ENCODE measurements at places on chromosomes 12 and 14. TPM values are rescaled to one million over a fixed set of nuclear protein-coding genes. Genes with fewer than 3 reads are reported as not detected.

GRCh38 chr14:92658160-92658559, 90.3 kb downstream of the LGMN start:
- DNase-seq, result no peak
- no peak overlapping the region for H3K4me3 ChIP-seq
- H3K4me1 ChIP-seq, result no peaks in the 10 kb centered on the region

DNA sequence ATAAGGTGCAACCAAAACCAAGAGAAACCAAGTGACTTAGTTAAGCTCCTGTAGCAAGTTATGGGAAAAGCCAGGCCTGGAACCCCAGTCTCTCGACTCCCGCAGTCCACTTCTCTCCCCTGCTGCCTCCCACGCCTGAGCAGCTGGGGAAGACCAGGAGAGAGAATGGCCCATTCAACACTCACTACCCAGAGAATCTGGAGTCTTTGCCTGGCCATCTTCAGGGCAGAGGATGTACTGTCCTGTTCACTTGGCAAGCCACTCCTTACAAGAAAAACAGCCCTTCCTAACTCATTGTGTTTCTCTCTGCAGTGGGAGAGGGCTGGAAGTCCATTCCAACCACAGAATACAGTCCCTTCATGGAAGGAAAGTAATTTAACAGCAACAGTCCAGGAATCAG, 1.8 kb downstream of the PITPNM2 start:
- no peak overlapping the region for H3K27ac ChIP-seq
- H3K27me3 ChIP-seq, result no peaks in the 10 kb centered on the region
- H3K36me3 ChIP-seq, result peaks cover 4% of the 10 kb centered on the region
- peaks cover 19% of the 10 kb centered on the region for H3K4me1 ChIP-seq
- peak overlapping the region; percentile 75 for H3K4me3 ChIP-seq
- no peak for DNase-seq

DNA sequence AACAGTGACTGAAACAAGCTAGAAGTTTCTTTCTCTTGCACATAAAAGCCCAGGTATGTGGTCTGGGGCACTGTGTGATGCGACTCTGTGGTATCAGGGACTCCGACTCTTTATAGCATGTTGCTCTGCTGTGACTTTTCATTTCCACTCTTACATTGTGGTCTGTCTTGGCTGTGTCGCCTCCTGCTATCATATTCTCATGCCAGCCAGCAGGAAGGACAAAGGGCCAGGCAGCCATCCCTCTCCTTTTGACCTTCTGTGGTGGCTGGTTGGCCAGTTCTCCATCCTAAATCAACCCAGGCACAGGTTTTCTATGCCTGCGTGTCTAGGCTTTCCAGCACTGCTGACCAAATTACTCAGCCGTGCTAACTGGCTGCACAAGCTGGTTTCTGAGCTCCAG, 8.0 kb downstream of the ACAD10 start:
- H3K4me1 ChIP-seq, result no peaks in the 10 kb centered on the region
- no peak overlapping the region for H3K4me3 ChIP-seq
- no peak for DNase-seq

GRCh38 chr14:25394356-25394755, 344.4 kb upstream of the STXBP6 start:
- DNase-seq, result no peak
- no peaks in the 10 kb centered on the region for H3K27me3 ChIP-seq
- no peaks in the 10 kb centered on the region for H3K4me1 ChIP-seq

GRCh38 chr12:109446-109845, 42.9 kb downstream of the IQSEC3 start:
- H3K27me3 ChIP-seq, result peaks cover 49% of the 10 kb centered on the region
- no peak overlapping the region for H3K27ac ChIP-seq
- no peak for DNase-seq
- no peak overlapping the region for H3K4me3 ChIP-seq
- H3K36me3 ChIP-seq, result no peaks in the 10 kb centered on the region

GLS2 gene
- total RNA-seq, result 2.9 TPM

DNA sequence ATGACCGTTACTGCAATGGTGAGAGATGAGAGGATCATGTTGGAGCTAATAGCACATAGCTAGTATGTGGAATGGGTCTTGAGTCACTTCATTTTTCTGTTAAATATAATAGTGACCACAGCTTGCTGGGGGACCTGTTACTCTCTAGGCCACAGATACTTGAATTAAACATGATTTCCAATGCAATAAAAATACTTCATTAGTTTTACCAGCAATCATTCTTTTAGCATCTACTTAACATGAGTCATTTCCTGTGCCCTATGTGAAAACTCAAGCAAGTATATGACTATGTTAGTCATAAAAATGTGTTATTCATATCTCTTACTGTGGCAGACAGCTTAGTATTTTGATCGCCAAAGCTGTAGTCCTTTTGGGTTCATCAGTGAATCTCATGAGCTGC, 798.8 kb downstream of the SLC16A7 start:
- H3K4me1 ChIP-seq, result no peaks in the 10 kb centered on the region
- no peaks in the 10 kb centered on the region for H3K27me3 ChIP-seq
- no peak overlapping the region for H3K27ac ChIP-seq
- no peaks in the 10 kb centered on the region for H3K36me3 ChIP-seq
- DNase-seq, result no peak
- H3K4me3 ChIP-seq, result no peak overlapping the region

SUDS3 gene
- 64.8 TPM for total RNA-seq

ARHGAP9 gene
- total RNA-seq, result not detected

GRCh38 chr12:77842430-77842829, 11.7 kb downstream of the NAV3 start:
- no peak overlapping the region for H3K27ac ChIP-seq
- no peaks in the 10 kb centered on the region for H3K36me3 ChIP-seq
- no peak for DNase-seq
- H3K27me3 ChIP-seq, result no peaks in the 10 kb centered on the region
- peaks cover 34% of the 10 kb centered on the region for H3K4me1 ChIP-seq

GRCh38 chr14:54338696-54339317, 58.0 kb upstream of the CDKN3 start:
- DNase-seq, result peak; percentile 57
- H3K27me3 ChIP-seq, result no peaks in the 10 kb centered on the region
- H3K4me3 ChIP-seq, result no peak overlapping the region
- H3K36me3 ChIP-seq, result no peaks in the 10 kb centered on the region

OR6C2 gene
- total RNA-seq, result not detected

- DNase-seq, result no peak
- H3K27me3 ChIP-seq, result no peaks in the 10 kb centered on the region
- H3K4me3 ChIP-seq, result no peak overlapping the region
- no peaks in the 10 kb centered on the region for H3K36me3 ChIP-seq
- no peaks in the 10 kb centered on the region for H3K4me1 ChIP-seq
Observed at GRCh38 chr12:40681148-40681547, 11.1 kb upstream of the CNTN1 start.

EMP1 gene
- 542 TPM for total RNA-seq

DNA sequence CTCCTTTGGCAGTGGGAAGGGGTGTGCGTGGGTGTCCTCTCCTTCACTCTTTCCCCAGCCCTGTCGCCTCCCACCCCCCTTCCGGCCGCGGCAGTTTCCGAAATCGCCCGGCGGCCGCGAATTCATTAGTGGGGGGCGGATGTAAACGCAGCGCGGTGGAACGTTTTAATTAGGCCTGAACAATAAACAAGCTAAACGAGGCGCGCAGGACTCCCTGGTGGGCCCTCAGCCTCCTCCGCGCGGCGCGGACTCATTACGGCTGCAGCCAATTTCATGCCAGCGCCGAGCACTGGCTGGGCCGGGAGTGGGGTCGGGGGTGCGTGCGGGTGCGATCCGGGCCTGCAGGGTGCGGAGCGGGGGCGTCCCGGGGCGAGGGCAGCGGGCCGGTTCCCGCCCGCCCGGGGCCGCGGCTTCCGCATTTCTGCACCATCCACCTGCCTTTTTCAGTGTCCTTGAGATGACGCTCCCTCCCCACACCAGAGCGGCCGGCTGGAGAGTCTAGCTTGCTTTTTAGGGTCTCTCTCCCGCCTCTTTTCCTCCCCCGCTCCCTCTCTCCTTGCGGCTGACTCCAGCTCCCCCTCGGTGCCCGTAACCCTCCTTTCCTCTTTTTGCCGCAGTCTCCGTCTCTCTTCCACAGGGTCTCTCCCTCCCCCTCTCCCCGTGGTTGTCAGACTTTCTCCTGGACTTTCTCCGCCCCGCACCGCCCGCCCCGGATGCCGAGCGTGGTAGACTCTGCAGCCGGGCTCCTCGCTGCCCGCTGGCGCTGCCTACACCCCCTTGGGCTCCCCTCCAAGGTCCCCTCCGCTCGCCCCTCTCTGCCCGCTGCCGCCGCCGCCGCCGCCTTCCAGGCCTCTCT, at the start of gene CISTR:
CISTR (minus strand) TSS at position 644 of the 856 bp plus-strand sequence.
- 0 out of 2 replicates have a peak, but pooled peaks cover 4% of the 10 kb centered on the region for H3K4me1 ChIP-seq
- 0 out of 2 replicates have a peak, but pooled peaks cover 4% of the 10 kb centered on the region for H3K27me3 ChIP-seq
- H3K36me3 ChIP-seq, result no peaks in the 10 kb centered on the region
- no peak within 1 kb of the TSS for H3K27ac ChIP-seq
- H3K4me3 ChIP-seq, result no peak within 1 kb of the TSS
